B cell (primary cell): ENCODE measurements at places on chromosomes 3 and 15.

- no peak for DNase-seq
Measured at GRCh38 chr3:38205472-38205805, 40.1 kb downstream of the OXSR1 start.

- DNase-seq = no peak
Measured at GRCh38 chr15:57156210-57156884, 220.0 kb upstream of the CGNL1 start.

DNA sequence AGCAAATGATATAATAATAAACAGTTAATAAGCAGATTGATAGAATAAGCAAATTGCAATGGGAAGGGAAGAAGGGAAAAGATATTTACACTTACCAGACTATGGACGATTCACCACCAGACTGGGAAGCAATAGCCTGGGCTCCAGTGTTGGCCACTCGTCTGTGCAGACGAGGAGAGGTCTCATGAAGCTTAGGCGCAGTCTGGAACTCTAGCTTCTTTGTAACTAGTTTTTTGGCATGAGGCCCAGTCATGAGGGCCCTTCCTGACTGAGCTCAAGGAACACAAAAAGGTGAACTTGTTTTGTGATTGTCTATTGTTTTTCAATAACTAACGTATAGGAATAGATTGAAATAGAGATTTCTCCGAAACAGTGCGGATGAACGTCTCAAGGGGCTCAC, 63.3 kb upstream of the GATM start:
- no peak for DNase-seq

GRCh38 chr15:31305375-31305774, 21.3 kb upstream of the KLF13 start:
- no peak for DNase-seq

- DNase-seq = no peak
Measured at GRCh38 chr15:83927704-83928391, 273.9 kb downstream of the ADAMTSL3 start.

- DNase-seq = no peak
Measured at GRCh38 chr3:65730449-65730848, 308.3 kb downstream of the MAGI1 start.

- DNase-seq = no peak
Measured at GRCh38 chr3:99873269-99874102, 55.8 kb downstream of the CMSS1 start.

- no peak for DNase-seq
Measured at GRCh38 chr3:66336333-66336766, 115.5 kb downstream of the SLC25A26 start.

DNA sequence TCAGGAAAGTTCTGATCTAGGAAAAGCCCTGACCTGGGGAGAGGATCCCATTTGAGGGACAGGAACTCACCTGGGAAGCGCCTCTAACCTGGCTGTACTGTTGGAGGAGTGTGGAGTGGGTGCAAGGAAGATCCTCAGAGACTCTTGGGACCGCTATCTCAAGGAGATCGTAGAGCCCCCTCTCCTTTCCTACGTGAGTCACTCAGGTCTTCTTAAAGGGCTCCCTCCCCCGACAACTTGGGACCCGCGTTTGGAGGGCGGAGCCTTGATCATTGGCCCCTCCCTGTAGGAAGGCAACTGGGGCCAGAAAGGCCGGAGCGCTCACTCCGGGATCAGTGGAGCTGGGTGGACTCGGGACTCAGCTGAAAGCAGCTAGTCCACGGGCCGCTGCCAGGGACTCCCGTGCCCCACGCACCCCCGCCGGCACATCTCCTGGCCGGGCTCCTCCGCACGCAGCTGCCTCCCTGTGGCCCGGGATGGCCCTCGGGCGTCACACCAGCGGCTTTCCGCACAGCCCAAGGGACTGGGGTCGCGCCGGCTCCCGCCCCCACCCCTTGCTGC, 520 bp downstream of the SLC26A6 start:
- peak; percentile 56 for DNase-seq

- no peak for DNase-seq
Measured at GRCh38 chr3:126268866-126269265, 88.3 kb downstream of the KLF15 start.

DNA sequence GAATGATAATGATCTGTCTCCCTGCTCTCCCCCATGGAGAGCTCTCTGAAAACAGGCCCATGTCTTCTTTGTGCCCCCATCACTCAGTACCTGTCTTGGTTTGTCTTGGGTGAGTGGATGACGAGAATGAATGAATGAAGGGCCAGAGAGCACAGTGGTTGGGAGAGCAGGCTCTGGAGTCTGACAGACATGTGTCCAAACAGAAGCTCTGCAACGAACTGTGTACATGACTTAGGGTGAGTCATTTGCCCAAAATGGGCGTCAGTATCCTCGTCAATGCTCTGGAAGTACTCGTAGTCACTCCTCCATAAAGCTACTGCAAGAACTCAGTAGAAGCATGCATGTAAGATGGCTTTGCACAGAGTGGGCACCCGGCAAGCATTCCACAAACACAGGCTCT, 170.2 kb upstream of the TLE3 start:
- DNase-seq = no peak

DNA sequence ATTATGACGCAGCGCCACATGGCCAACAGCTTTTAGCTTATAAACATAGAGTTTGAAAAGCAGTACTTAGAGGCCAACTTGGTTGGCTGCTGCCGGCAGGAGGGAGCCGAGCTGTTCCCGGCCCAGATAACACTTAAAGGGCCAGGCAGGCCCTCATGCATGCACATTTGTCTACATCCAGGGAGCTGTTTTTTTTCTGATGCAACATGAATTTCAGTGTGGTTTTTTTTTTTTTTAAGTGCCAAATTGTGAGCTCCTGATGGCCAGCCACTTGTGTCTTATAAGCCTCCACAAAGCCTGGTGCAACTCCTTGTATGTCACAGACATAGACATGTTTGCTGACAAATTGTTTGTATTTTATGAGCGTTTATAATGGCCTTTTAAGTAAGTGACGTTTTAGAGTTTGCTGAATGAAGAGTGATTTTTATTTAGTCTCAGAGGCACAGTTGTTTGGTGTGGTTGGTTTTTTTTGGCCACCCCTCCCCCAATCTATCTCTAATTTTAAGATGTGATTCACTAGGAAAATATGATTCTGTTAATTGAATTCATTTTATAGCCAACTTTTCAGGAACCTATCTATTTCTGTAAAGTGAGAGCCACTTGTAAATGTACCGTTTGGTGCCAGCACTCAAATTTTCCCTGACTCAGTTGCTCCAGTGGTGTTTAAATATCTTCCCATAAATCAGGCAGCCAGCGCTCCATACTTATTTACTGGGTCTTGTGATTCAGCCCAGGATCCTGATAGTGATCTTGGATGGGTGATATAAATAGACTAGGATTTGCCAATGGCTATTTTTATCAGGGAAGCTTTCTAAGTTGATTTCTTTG, 134.3 kb downstream of the VGLL4 start:
- DNase-seq = no peak

DNA sequence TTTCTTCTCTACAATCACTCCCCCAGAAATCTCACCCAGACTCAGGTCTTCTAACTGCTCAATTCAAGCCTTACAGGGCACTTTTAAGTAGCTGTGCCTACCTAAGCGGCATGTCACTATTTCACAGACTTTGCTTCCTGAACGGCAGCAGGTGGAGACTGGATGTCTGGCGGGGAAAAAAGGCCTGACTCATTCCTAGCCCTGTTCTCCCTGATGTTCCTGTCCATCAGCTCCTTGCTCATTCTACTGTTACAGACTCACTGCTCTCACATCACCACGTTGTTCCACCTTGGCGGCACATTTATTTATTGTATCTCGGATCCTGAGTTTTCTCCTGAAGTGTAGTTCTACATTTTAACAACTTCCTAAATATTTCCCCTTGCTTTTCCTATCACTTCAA, 52.6 kb upstream of the ATP11B start:
- DNase-seq = no peak

DNA sequence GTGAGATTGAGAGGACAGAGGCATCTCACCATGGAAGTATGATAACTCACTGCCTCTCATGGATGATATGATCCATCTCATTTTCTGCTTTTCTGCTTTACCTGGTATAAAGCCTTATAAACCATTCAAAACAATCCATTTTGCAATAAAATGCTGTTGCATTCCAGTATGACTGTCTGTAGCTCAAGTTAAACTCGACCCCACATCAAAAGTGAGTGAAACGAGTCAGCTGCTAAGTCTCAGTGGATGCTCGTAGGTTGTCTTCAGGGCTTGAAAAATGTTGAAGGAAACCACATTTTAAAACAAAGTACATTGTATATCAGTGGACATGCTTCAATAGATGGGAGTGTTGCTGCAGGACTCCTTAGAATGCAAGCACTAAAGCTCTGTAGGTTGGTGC, 839.0 kb downstream of the TUSC7 start:
- no peak for DNase-seq

GRCh38 chr3:152047465-152047864, 174.0 kb downstream of the SUCNR1 start:
- no peak for DNase-seq

DNA sequence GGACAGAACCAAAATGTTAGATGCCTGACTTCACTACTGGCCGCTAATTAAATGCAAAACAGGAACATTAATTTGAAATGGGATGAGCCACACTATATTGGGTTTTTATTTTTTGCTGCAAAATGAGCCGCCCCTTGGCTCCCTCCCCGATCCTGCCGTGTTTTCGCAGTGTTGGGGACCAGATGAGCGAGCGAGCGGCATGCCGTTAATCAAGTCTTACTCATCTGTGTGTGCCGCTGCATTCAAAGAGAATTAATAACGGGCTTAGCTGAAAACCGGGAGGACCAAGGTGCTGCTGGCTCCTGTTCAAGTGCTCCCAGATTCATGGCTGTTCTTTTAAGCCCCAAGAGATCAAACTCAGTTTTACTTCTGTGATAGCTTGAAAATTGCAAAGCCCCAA, 20.0 kb downstream of the TAFA4 start:
- DNase-seq = no peak

DNA sequence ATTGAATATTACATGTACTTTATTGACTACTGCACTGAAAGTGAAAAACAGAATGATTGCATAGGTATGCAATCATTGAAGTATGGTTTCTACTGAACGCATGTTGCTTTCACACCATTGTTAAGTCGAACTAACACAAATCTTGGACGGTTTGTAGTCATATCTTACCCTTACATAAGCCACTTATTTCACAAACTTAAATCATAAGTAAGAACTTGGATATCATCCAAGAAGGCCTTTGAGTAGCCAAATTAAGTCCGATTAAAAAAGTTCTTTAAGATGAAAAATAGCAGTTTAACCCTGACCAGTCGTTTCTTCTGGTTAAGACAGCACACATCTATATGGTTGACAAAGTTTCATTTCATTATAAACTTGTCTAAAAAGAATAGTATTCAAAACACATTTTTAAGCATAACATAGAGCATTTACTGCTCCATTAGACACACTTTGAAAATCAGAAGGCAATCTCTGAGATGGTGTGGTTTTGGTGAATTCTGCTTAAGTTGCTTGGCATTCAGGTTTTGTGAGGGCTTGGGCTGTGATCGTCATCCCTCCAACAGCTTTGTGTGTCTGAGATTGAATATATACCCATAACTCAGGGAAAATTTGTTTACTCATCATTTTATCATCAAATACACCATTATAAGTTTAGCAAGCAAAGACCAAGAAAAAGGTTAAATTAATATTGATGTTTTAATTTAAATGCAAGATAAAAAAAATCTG, 92.2 kb downstream of the NFKBIZ start:
- DNase-seq = peak; percentile 20
